Colonic mucosa (tissue), 4 donors: ENCODE measurements at places on chromosomes 2 and 18. TPM values are rescaled to one million over a fixed set of nuclear protein-coding genes. Genes with fewer than 3 reads are reported as not detected.

NCKAP1 gene
- 133 TPM for total RNA-seq

GRCh38 chr2:240929364-240930095 is 23.4 kb downstream of the CROCC2 start:
- no peaks in the 10 kb centered on the region for H3K36me3 ChIP-seq
- no peak overlapping the region for H3K27ac ChIP-seq
- DNase-seq = peak; percentile 13

DNA sequence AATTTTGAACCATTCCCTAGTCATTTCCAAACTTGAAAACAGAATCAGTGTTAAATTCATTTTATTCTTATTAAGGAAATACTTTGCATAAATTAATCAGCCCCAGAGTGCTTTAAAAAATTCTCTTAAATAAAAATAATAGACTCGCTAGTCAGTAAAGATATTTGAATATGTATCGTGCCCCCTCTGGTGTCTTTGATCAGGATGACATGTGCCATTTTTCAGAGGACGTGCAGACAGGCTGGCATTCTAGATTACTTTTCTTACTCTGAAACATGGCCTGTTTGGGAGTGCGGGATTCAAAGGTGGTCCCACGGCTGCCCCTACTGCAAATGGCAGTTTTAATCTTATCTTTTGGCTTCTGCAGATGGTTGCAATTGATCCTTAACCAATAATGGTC is 5.5 kb upstream of the MROH2A start:
- no peaks in the 10 kb centered on the region for H3K27me3 ChIP-seq
- no peaks in the 10 kb centered on the region for H3K36me3 ChIP-seq
- no peak for DNase-seq

DNA sequence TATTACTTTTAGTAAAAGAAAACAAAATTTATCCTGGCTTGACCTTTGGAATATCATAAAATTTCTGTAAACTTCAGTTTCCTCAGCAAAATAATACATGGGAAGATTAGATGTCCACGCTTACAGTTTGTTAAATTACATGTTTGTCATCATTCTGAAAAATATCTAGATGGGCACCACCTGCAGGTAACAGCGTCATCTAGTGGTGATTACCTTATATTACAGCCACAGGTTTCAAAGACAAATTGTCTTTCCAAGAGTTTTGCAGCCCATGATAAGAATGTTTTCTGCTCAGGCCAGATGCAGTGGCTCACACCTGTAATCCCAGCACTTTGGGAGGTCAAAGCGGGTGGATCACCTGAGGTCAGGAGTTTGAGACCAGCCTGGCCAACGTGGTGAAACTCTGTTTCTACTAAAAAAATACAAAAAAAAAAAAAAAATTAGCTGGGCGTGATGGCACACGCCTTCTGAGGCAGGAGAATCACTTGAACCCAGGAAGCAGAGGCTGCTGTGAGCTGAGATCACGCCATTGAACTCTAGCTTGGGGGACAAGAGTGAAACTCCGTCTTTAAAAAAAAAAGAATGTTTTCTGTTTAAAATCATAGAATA is 96.3 kb upstream of the RASGRP3 start:
- no peaks in the 10 kb centered on the region for H3K27me3 ChIP-seq
- H3K4me3 ChIP-seq = no peak overlapping the region
- H3K27ac ChIP-seq = no peak overlapping the region
- no peak for DNase-seq

DNA sequence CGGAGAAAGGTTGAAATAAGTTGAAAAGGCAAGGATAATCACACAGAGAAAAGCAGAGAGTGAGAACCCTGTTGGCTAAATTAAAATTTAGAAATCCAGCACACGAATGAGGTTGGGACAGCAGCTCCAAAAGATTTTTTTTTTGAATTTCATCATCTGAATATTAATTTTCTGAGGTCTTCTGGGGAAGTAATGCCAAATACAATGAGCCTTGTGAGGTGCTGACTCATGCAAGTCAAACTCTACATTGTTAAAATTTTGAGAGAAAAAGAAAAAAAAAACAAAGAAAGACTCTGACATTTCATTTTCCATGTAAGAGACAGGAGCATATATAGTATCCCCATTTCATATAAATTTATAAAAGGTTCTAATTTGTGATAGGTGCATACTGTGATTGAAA is 614.2 kb upstream of the CDH2 start:
- H3K36me3 ChIP-seq = no peaks in the 10 kb centered on the region
- no peak overlapping the region for H3K4me3 ChIP-seq
- H3K27ac ChIP-seq = no peak overlapping the region
- H3K4me1 ChIP-seq = no peaks in the 10 kb centered on the region
- DNase-seq = no peak
- no peaks in the 10 kb centered on the region for H3K27me3 ChIP-seq

- H3K27ac ChIP-seq = no peak overlapping the region
- no peaks in the 10 kb centered on the region for H3K4me1 ChIP-seq
- no peak for DNase-seq
- no peaks in the 10 kb centered on the region for H3K27me3 ChIP-seq
Observed at GRCh38 chr2:208366215-208367127, 40.1 kb upstream of the PTH2R start.

GRCh38 chr2:26570083-26570430 is 71.1 kb downstream of the CIB4 start:
- no peak for DNase-seq
- no peaks in the 10 kb centered on the region for H3K4me1 ChIP-seq
- H3K4me3 ChIP-seq = no peak overlapping the region
- no peaks in the 10 kb centered on the region for H3K27me3 ChIP-seq
- H3K27ac ChIP-seq = no peak overlapping the region
- H3K36me3 ChIP-seq = no peaks in the 10 kb centered on the region

GRCh38 chr2:75892490-75892889 is 181.8 kb upstream of the GCFC2 start:
- H3K27ac ChIP-seq = no peak overlapping the region
- no peaks in the 10 kb centered on the region for H3K36me3 ChIP-seq
- H3K4me3 ChIP-seq = no peak overlapping the region
- no peak for DNase-seq

GRCh38 chr18:75170916-75171315 is 38.0 kb downstream of the PTGR3 start:
- no peaks in the 10 kb centered on the region for H3K27me3 ChIP-seq
- DNase-seq = no peak
- H3K4me1 ChIP-seq = no peaks in the 10 kb centered on the region

DNA sequence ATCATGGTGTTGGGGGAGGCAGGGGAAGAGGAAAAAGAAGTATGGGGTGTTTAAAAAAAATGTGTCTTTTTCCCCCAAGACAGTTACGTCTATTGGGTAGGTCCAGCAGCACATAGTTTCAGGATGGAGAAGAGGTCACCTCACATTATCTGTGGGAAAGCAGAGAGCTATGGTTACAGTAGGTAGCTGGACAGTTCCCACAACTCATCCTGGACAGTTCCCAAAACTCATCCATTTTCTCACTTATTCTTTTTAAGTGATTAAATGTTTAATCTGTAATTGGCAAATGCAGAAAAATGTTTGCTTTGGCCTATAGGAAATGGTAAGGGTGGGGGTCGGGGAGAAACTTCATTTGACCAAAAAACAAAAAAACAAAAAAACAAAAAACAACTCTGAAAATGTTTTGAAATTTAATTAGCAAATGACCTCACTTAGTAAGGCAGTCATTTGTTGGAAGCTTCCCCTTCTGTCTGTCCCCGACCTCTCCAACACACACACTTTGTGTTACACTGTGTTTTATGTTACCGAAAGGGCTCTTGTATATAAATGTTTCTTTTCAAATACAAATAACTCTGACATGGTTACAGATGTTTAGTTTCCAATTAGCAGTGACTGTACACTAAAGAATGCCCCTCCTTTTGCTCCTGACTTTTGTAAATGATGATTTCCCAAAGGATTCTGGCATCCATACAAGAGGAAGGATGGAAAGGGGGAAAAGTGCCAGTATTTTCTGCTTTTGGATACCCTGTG is 173.3 kb upstream of the ZFP36L2 start:
- no peak for DNase-seq
- no peaks in the 10 kb centered on the region for H3K27me3 ChIP-seq
- H3K4me1 ChIP-seq = no peaks in the 10 kb centered on the region
- no peaks in the 10 kb centered on the region for H3K36me3 ChIP-seq

- no peak overlapping the region for H3K4me3 ChIP-seq
- H3K4me1 ChIP-seq = no peaks in the 10 kb centered on the region
- H3K27me3 ChIP-seq = no peaks in the 10 kb centered on the region
- no peak for DNase-seq
Observed at GRCh38 chr18:12426924-12427323, 19.2 kb downstream of the PRELID3A start.

- H3K4me1 ChIP-seq = no peaks in the 10 kb centered on the region
- no peaks in the 10 kb centered on the region for H3K36me3 ChIP-seq
- no peak overlapping the region for H3K27ac ChIP-seq
- H3K27me3 ChIP-seq = no peaks in the 10 kb centered on the region
- H3K4me3 ChIP-seq = no peak overlapping the region
Observed at GRCh38 chr2:61750624-61751023, 103.2 kb downstream of the FAM161A start.
